ENCODE measurements at places on chromosomes 6 and 20.

- DNase-seq: no peak
These were observed 33.8 kb downstream of the PHACTR1 start for GRCh38 chr6:12750416-12750815.

DNA sequence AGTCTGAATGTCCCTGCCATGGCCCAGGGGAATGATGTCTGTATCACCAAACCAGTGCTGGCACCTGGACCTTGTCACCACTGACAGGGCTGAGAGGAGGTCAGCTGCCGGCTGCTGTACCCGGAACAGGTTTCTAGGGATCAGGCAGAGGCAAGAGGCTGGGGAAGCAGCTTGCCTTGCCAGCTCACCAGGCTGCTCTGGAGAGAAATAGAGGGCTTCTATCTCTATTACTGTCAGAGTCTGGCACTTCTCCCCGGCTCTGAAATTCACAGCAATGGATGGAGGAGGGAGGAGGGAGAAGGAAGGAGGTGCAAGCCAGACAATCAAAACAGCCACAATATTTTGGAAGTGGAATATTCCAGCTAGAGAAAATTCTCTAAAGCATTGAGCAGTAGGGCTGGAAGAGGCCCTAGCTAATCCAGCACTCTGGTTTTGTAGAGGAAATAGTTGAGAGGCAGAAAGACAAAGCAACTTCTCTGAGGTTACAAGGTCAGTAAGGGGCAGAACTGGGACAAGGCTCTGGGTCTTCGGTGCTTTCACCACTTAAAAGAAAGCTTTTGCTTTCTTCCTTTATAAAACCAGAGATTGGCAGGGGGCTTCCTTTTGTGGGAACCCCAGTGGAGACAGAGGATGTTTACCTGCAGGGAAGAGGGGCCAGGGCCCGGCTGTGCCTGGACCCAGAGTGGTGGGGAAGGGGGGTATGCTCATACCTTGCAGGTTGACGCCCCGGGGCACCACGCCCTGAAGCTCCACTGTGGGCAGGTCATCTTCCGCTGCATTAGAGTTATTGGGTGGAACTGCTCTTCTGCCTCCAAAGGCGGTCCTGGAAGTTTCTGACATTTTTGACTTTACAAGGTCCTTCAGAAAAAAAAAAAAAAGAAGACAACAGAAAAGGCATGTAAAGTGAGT, 2.4 kb downstream of the F13A1 start:
- DNase-seq: no peak

- DNase-seq: no peak
These were observed 45.6 kb downstream of the LY86 start for GRCh38 chr6:6633898-6634734.

DNA sequence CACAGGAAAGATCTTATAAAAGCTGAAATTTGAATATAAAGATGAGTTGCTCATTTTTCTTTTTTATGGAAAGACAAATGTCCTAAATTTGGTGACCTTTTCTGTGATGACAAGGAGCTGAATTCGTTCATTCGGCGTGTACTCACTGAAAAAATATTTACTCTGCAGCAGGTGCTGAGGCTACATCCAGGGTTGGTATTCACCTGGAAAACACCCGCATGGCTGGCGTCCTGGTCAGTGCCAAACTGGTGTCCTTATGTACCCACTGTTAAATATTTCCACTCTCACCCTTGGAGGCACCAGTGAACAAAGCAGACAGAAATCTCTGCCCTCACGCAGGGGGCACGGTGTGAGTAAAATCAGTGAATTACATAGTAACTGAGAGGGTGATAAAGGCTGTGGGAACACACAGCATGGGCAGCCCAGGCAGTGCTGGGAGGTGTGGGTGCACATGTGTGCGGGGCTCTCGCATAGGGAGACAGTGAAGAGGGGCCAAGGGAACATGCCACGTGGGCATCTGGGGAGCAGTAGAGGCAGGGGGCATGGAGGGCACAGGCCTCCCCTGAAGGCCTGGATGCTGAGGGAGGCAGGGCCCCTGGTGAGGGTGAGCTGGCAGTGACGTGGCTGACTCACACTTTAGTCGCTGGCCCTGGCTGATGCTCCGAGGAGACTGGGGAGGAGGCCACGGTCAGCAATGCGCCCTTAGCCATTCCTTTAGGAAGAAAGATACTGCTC, 89.7 kb downstream of the INSM1 start:
- DNase-seq: no peak

DNA sequence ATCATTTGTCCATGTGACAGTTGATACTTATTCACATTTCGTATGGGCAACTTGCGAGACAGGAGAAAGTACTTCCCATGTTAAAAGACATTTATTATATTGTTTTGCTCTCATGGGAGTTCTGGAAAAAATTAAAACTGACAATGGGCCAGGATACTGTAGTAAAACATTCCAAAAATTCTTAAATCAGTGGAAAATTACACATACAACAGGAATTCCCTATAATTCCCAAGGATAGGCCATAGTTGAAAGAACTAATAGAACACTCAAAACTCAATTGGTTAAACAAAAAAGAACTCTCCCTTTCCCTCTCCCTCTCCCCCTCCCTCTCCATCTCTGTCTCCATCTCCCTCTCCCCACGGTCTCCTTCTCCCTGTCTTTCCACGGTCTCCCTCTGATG, 19.4 kb upstream of the EIF2S2 start:
- DNase-seq: no peak

DNA sequence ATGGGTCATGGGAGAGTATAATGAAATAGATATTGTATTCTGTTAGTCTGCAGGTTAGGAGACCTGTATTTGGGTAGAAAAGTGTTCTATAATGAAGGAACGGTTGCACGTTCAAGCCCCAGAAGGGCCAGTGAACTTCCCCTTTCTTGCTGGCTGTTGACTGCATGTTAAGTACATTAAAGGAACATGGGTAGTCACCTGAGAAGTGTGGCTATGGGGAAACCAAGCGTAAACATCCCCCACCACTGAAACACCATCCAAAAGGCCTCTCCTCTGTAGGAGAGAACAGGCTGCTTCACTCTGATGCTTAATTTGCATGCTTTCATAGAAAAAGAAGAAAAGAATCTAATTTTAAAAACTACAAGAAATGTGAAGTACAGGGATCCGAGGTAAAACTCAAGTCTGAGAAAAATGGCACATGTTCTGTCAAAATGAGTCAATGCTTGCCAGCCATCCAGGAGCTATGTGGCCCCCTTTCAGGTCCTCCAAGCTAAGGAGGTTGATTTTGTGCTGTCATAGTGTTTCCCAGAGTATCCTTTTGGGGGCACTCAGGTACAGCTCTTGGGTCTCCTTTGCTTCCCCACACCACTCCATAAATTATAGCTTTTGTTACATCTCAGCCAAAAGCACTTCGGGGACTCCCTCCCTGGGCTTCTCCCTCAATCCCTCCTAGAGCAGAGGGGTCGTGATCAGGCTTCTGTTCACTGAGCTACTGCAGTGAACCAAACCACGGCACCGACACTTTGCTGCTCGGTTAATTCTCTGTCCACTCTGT, 283.7 kb upstream of the AGPAT4 start:
- DNase-seq: no peak

GRCh38 chr6:167090171-167090570, 32.7 kb upstream of the CCR6 start:
- DNase-seq: no peak

- no peak for DNase-seq
These were observed 141.2 kb upstream of the RREB1 start for GRCh38 chr6:6966569-6966968.

DNA sequence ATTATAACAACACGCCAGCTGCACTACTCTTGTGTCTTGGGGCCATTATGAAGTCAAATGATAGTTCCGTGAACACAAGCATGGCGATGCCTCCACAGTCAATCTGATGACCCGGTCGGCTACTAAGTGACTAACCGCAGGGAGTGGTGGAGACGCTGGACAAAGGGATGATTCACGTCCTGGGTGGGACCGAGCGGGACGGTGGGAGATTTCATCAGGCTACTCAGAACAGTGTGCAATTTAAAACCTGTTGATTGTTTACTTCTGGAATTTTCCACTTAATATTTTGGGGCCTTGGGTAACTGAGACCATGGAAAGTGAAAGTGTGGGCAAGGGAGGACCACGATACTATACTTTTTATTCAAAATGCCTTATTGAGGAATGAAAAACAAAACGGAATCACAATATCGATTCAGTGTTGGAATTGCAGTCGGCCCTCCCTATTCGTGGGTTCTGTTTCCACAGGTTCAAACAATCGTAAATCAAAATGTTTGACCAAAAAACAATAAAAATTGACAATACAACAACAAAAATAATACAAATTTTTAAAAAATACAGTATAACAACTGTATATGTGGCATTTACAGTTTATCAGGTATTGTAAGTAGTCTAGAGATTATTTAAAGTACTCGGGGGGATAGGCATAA, 66.5 kb downstream of the MYLK4 start:
- DNase-seq: no peak

- DNase-seq: no peak
These were observed 11.5 kb downstream of the TOMM6 start for GRCh38 chr6:41798901-41799558.

DNA sequence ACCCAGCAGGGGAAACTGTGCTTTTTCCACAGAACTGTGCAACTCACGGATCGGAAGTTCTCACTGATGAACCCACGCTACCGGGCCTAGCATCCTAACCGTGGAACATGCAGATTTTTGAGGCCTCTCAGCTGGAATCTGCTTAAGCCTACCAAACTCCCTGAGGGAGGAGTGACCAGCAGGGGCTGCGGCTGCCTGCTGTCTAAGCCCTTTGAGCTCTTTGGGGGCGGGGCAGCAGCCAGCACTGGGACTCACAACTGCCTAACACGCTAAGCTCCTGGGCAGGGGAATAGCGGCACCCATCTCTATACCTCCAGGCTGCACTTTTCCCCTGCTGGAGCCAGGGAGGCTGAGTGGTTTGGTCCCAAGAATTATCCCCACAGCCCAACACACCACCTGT, 20.4 kb upstream of the METTL24 start:
- DNase-seq: no peak

DNA sequence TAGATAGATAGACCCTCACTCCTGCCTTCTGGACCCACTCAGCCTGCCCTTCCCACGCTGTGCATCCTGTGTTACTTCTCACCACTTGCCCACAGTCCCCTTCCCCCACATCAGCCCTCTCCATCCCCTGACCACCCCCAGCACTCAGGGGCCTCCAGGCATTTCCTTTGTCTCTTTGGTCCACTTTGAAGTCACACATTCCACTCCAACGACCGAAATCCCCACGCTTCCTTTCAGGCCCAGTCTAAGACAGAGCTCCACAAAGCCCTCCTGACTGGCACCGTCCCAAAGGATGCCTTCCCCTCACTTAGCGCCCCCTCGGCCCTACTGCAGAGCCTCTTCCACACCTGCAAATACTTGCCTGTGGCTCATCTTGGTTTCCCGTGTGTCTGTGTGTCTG, 83.8 kb downstream of the FOXF2 start:
- no peak for DNase-seq

- no peak for DNase-seq
These were observed 170.7 kb upstream of the KCNK16 start for GRCh38 chr6:39493174-39493573.

GRCh38 chr6:20559924-20560551, 25.8 kb downstream of the CDKAL1 start:
- no peak for DNase-seq

GRCh38 chr6:25010176-25010575, 74.4 kb upstream of the RIPOR2 start:
- DNase-seq: no peak

- DNase-seq: no peak
These were observed 361.0 kb upstream of the SULF2 start for GRCh38 chr20:48146308-48146707.
